ENCODE measurements at places on chromosomes 7 and 10.

GRCh38 chr10:70355051-70356021 lies 27.1 kb downstream of the LRRC20 start:
- DNase-seq, result no peak

DNA sequence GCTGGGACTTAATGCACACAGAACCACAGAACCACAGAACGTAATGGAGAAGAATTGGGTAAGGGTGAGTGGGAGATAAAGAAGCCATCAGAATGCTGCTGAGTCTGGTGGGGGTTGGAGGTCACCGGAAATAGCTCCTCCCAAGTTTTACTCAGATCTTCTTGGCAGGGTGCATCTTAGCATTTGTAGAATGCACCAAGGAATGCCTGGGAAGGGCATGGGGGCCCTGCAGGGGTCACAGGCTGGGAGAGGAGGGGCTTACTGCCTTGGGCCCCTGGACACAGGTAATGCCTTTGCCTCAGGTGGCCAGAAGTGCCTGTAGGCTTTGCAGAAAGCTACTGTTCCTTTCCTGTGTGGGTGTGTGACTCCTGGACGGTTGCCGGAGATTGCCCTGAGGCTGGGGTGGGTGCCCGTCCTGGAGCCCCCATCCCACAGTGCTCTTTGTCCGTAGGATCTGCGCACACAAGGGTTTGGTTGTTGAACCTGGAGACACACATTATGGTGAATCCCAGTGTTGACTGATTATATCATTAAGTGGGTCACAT lies 55.1 kb downstream of the MGMT start:
- DNase-seq, result no peak

- peak; percentile 66 for DNase-seq
Observed at GRCh38 chr7:82194016-82194643, 249.4 kb downstream of the CACNA2D1 start.

DNA sequence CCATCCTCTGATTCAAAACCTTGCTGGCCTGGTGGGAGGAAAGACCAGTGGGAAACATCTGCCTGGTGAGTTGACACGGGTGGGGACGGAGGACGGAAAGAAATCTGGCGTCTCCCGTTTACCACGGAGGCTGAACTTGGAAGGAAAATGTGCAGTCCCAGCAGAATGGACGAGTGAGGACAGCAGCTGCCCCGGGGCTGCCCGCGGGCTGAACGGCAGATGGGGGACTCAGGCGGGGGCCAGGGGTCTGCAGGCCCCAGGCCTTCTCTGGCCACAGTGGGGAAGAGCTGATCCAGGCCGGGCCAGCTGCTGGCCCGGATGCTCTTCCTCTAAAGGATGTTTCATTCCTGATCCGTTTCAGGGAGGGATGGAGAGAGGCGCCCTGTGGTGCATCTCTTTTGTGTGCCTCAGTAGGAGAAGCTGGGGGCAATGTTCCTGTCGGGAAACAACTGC lies 147.5 kb upstream of the CHST15 start:
- no peak for DNase-seq

DNA sequence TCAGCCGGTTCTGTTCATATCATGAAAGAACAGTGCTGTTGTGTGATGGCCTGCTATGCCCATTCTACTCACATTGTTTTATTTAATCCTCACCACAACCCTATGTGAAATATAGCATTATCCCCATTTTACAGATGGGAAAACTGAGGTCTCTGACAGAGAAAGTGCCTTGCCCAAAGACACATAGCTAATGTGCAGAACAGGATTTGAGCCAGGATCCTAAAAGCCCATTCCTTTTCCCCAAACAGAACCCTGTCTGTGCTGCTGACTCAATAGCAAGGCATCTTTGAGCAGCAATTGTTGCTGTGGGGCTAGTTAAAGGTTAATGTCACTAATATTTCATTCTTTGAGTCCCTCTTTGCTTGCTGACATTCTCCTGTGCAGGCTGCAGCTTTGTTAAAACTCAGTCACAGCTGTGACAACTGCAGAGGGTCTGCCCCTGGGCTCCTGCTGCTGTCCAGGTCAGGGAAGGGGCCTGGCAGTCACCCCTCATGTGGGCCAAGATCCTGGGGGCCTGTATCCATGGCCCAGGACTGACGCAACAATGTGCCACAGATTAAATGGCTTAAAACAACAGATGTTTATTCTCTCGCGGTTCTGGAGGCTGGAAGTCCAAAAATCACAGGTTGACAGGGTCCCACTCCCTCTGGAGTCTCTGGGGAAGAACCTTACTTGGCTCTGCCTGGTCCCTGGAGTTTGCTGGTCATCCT lies 40.4 kb downstream of the AFAP1L2 start:
- no peak for DNase-seq

DNA sequence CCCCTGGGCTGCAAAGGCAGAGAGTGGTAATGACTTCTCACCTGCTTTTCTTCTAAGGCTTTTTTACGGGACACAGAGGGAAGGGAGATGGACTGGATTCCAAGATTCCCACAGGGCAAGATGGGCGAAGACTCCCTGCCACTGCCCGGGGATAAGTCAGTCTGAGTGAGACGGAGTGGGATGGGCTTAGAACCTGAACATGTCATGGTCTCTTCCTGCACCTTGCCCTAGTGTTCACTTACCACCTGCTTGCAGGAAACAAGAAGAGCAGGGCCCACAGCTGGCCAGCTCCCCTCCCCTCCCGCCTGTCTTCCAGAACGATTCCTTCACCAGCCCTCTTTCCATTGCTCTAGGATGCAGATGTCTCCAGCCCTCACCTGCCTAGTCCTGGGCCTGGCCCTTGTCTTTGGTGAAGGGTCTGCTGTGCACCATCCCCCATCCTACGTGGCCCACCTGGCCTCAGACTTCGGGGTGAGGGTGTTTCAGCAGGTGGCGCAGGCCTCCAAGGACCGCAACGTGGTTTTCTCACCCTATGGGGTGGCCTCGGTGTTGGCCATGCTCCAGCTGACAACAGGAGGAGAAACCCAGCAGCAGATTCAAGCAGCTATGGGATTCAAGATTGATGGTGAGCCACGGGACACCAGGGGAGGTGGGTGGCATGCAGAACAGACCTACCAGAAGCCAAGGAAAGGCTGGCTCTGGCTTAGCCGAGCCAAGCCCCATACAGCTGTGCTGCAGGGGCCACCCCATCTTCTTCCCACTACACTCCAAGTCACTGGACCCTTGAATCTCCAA lies 1.3 kb downstream of the SERPINE1 start:
- peak; percentile 40 for DNase-seq

DNA sequence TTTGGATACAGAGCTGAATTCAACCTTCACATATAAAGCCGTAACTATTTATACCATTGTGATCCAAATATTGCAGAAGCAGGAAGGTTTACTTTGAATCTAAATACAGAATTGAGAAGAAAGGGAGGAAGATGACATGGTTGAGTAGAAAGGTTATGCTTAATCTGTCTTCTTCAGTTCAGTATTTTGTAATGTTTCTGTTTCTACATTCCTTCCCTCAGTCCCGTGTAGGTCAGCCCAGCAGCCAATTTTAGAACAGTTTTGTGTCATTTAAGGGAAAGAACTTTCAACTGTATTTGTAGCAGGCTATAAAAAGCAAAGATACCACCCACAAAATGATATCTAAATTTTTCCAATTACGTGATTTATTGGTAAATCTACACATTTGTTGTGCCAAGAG lies 97.4 kb downstream of the CPED1 start:
- no peak for DNase-seq
